ENCODE measurements at places on chromosomes 2 and 18.

DNA sequence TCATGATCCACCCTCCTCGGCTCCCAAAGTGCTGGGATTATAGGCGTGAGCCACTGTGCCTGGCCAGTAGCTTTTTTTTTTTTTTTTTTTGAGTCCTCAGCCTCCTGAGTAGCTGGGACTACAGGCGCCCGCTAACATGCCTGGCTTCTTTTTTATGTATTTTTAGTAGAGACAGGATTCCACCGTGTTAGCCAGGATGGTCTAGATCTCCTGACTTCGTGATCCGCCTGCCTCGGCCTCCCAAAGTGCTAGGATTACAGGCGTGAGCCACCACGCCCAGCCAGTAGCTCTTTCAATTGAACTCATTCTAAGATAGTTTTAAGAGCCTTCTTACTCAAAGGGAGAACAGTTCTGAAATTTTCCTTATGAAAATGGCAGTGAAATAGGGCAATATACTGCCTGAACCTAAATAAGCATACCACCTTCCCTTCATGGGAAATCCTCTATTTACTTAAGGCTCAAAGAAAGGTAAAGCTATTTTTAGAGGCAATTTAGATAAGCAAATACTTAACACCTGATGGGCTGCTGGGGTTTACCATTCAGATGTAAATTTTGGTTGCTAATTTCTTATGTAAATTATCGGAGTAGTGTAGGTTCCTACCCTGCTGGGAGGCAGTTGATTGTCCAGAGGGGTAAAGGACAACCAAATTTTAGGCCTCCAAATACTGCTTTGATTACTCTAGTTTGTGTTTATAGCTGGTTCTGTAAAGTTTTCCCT lies 144.7 kb downstream of the GREB1L start:
- DNase-seq, result no peak

DNA sequence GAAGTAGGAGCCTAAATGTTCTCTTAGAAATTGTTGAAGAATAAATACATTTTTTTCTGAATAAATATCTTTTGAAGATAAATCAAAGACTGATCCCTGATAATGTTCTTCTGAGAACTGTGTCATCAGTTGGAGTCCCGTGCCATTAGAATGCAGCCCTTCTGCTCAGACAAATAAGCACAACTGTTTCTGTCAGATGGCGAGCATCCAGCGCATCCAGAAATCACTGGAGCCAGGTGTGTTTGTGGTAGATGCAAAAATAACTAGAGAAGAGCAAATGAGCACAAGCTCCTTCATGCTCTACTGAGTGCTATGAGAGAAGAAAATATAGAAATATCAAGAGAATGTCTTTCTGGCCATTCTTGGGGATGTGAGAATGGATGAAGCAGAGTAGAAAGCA lies 573.7 kb downstream of the THSD7B start:
- no peak for DNase-seq

DNA sequence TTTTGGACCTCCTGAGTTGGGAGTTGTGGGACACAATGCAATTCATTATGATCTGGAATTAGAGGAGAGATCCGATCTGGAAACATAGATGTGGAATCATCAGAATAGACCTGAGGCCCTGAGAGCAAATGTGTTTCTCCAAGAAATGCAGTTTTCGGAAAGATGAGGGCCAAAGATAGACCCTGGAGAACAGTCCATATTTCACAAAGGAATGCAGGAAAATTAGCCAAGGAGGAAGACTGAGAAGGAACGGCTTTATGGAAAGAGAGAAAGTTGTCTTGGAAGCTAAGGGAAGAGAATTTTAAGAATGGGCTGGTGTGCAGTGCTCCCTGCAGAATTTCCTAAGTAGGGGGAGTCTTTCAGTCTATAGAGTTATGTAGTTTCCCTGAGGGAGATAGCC lies 11.1 kb upstream of the ZNF532 start:
- DNase-seq, result no peak

- DNase-seq, result no peak
These were observed 19.8 kb downstream of the PDIA6 start for GRCh38 chr2:10792660-10793400.

DNA sequence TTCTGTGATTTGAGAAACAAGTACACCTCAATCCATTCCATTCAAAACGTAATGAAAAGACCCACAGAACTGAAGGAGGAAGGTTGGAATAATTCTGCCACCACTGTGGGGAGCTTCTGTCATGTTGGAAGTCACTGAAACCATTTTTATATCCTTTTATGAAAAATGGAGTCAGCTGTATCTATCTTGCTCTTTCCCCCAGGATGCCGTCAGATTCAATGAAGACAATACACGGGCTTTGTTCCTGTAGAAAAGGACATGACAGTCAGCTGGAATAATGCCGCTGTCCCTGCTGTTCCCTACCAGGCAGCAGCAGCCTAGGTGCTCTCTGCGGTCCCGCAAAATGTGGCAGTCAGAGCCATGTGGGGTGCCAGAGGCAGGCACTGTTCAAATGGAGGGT lies 52.5 kb upstream of the APCDD1 start:
- no peak for DNase-seq

GRCh38 chr2:152453129-152453911 lies 118.3 kb downstream of the FMNL2 start:
- no peak for DNase-seq
